Mesendoderm (in vitro differentiated cells): ENCODE measurements at places on chromosomes 2 and 18.

DNA sequence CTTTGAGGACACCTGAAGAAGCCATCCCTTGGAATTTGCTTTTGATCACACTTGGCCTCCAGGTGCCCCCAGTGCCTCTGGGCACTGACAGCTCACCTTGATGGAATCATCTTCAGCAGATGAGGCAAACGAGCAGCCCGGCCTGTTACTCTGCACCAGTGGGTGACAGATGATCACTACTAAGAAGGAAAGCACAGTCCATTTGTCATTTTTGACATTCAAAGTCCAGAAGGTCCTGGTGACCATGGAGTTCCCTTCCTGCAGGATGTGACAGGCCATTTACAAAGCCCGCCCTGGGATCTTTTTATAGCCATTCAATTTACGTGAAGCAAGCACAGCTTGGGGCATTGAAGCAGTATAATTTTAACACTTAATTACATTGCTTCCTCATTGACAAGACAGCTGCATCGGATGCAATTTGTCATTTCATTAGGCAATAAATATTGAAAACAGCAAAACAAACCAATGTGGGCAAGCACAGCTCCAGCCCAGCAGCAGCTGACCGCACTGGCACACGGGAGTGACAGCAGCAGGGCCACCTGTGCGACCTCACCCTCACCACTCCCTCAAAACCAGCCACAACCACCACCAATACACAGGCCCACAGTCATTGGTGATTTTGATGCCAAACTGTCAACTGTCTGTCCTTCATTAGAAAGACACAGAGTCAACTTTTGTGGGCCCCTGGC is 76.0 kb upstream of the SLC66A3 start:
- H3K36me3 ChIP-seq, result no peaks in the 10 kb centered on the region
- H3K4me3 ChIP-seq, result no peak overlapping the region
- no peaks in the 10 kb centered on the region for H3K4me1 ChIP-seq
- no peak for DNase-seq
- H3K27ac ChIP-seq, result no peak overlapping the region

DNA sequence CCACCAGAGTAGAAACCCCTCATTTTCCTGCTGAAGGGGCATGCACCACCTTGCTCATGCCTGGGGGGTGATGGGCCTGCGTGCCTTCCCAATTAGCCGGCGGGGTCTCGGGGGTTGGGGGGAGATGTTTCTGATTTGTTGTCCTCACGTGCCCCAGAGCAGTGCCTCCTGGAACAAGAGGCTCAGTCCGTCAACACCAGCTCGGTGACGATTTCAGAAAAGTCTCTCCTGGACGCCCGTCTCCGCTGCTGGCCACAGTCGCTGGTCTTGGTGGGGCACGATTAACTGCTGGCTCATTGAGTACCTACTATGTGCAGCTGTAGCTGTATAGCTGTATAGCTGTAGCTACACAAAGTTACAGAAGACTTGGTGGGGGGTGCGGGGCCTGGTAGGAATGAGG is 4.4 kb downstream of the ACKR3 start:
- no peaks in the 10 kb centered on the region for H3K36me3 ChIP-seq
- peaks cover 21% of the 10 kb centered on the region for H3K4me1 ChIP-seq
- no peak for DNase-seq

DNA sequence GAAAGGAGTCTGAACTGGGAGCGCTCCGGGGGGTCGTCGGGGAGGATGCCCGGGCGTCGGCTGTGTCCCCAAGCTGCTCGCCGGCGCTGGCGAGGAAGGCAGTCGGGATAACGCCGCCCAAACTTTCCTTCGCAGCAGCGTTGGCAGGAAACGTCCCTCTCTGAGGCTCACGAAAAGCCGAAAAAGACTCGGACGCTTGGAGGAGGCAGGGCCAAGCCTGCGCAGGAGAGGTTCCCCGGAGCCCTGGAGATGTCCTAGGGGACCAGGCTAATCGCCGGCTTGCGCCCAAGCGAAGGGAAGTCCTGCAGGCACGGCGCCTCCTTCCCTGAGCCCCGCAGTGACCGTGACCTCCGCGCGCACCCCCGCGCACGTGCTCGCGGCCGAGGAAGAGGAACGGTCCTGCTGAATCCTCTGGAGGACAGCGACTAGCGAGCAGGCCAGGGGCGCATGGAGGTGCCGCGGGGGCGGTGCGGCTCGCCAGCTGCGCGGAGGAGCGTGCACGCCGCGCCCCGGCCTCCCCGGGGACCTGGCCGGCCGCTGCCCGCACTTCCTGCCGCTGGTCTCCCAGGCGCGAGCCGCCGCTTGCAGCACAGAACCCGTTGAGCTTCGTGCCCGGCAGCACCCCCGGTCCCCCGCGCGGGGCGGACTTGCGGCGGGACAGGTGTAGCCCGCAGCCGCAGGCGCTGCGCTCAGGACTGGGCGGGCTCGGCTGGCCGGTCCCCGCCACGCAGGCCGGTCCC is at the start of gene SH3RF3:
TSS of gene SH3RF3 (plus strand) at position 590 of the 740 bp plus-strand sequence.
- no peaks in the 10 kb centered on the region for H3K36me3 ChIP-seq
- H3K27me3 ChIP-seq, result peaks cover 11% of the 10 kb centered on the region
- H3K27ac ChIP-seq, result no peak within 1 kb of the TSS
- peak; percentile 65 for DNase-seq

DNA sequence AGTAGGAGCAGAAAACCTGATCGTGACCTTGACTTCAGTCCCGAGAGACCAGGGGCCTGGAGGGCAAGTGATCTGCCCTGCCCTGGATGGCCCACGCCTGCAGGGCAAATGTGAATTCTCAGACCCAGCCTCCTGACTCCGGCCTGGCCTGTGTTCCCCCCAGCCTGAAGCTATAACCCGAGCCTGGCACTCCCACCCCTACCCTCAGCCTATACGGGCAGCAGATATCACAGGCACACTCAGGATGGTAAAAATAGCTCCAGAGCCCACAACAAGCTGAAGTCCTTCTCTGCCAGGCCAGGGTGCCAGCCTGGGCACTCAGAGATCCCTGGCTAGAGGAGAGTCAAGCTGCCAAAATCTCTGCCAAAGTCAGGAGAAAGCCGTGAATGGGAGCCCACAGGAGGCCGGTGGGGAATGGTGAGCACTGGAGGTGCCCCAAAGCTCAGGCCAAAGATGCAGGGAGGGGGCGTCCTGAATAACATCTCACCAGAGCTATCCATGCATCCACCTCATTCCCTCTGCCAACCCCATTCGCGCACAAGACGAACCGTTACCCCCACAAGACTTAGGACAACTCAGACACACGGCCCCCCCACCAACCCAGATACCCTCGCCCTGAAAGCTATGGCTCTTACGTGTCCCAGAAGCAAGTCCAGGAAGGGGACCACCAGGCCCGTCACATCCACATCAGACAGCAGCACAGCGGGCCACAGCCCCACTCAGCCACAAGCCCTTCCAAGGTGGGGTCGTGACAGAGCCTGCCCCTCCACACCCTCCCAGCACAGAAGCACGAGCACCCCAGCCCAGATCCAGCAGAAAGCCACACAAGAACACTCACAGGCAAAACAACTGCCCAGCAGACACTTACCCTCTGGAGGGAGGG is 144.9 kb downstream of the TNS1 start:
- no peak overlapping the region for H3K27ac ChIP-seq
- DNase-seq, result no peak
- H3K36me3 ChIP-seq, result no peaks in the 10 kb centered on the region

- H3K36me3 ChIP-seq, result no peaks in the 10 kb centered on the region
- H3K4me1 ChIP-seq, result peaks cover 11% of the 10 kb centered on the region
- H3K4me3 ChIP-seq, result no peak overlapping the region
These were observed 276.3 kb upstream of the PARD3B start for GRCh38 chr2:204268971-204269370.

DNA sequence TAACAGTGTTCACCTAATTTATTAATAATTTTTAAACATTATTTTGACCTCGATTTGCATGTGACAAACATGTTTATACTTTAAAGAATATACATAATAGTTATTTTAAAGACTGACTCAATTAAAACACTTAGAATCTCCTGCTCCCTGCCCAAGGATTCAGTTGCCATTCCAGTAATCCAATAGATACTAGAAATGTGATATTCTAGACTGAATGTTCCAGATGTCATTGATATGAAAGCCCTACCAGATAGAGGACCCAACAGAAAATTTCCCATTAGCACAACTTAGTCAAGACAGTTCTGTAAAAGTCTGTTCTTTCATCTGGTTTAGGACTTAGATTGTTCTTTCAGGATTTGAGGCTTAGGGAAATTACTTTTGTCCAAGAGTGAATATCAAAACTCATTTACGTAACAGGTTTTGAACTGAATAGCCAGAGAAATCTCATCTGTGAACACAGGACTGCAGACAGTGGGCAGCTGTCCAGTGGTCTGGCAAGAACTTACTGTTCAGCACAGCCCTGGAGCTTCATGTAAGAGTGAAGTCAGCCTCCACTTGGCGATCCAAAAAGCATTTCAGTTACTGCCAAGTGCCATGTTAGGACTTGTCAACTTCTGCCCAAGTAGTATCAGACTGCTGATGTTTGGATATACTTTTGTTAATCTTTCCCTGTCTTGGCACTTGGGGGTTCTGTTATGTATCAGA is 77.5 kb downstream of the OSBPL6 start:
- H3K27ac ChIP-seq, result no peak overlapping the region
- H3K27me3 ChIP-seq, result no peaks in the 10 kb centered on the region
- no peaks in the 10 kb centered on the region for H3K36me3 ChIP-seq
- H3K4me1 ChIP-seq, result no peaks in the 10 kb centered on the region

DNA sequence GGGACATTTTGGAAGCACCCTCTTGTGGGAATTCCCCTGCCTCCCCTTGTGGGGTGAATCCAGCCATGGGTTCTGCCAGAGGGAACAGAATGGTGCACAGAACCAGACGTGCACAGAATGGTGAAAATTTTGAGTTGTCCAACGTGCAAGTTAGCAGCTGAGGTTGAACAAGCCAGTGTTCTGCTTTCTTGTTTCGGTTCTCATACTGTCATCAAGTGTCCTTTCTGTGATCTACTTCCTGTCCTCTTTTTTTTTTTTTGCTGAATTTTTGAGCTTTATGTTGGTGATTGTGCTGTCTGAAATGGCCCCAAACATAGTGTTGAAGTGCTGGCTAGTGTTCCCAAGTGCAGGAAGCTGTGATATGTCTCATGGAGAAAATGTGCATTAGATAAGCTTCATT is 21.5 kb upstream of the REEP1 start:
- DNase-seq, result no peak
- no peaks in the 10 kb centered on the region for H3K36me3 ChIP-seq
- no peak overlapping the region for H3K27ac ChIP-seq
- no peak overlapping the region for H3K4me3 ChIP-seq
- no peaks in the 10 kb centered on the region for H3K27me3 ChIP-seq

GRCh38 chr2:236400594-236401360 is 136.6 kb upstream of the ASB18 start:
- H3K4me3 ChIP-seq, result no peak overlapping the region
- no peak overlapping the region for H3K27ac ChIP-seq
- DNase-seq, result no peak
- no peaks in the 10 kb centered on the region for H3K36me3 ChIP-seq

GRCh38 chr2:202114795-202115194 is 41.7 kb downstream of the KIAA2012 start:
- H3K27ac ChIP-seq, result no peak overlapping the region
- H3K4me3 ChIP-seq, result no peak overlapping the region
- DNase-seq, result no peak
- H3K36me3 ChIP-seq, result no peaks in the 10 kb centered on the region
- peaks cover 3% of the 10 kb centered on the region for H3K4me1 ChIP-seq

- H3K36me3 ChIP-seq, result no peaks in the 10 kb centered on the region
- peak overlapping the region; percentile 70 for H3K4me3 ChIP-seq
- peaks cover 7% of the 10 kb centered on the region for H3K4me1 ChIP-seq
- no peaks in the 10 kb centered on the region for H3K27me3 ChIP-seq
- peak; percentile 44 for DNase-seq
- no peak overlapping the region for H3K27ac ChIP-seq
These were observed 940 bp downstream of the XRCC5 start for GRCh38 chr2:216109962-216110614.

DNA sequence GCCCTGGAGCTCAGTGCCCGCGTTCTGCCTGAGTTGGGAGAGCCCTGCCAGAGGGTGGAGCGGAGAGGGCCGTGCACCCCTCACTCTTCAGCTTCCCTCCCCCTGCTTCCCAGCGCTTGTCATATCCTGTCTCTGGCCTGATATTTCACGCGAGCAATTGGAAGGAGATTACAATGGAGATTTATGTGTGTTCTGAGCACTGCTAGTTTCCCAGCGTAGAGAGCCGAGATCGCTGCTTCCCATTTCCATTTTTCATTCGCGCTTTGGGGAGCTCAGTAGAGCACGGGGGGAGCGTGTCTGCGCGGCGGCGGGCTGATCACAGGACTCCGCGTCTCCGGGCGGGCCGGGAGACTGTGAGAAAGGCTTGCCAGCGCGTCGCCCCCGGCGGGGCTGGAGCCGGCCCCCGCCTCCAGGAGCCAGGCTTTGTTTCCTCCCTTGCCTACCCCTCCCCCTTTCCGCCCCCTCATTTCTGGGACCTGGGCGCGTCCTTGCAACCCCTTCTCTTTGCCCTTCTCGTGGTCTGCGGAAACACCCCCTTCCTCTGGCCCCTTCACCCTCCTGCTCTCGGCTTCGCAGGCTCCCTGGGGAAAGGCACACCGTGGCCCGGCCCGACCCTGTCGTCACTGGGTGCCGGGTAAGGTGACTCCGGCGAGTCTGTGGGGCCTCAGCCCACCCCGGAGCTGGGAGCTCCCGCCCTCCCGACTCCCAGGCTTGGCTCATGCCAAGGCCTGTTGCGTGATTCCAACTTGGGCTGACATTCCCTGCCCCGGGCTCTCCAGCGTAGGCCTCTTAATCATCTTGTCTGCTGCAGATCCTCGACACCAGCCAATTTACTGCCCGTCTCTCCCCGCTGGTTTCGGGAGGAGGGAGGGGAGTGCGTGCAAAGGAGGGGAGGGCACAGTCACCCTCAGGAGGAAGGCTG is 5.8 kb downstream of the DLX2 start:
- peak; percentile 73 for DNase-seq
- H3K36me3 ChIP-seq, result no peaks in the 10 kb centered on the region
- peaks cover 55% of the 10 kb centered on the region for H3K27me3 ChIP-seq
- H3K27ac ChIP-seq, result no peak overlapping the region
- H3K4me3 ChIP-seq, result peak overlapping the region; percentile 12

DNA sequence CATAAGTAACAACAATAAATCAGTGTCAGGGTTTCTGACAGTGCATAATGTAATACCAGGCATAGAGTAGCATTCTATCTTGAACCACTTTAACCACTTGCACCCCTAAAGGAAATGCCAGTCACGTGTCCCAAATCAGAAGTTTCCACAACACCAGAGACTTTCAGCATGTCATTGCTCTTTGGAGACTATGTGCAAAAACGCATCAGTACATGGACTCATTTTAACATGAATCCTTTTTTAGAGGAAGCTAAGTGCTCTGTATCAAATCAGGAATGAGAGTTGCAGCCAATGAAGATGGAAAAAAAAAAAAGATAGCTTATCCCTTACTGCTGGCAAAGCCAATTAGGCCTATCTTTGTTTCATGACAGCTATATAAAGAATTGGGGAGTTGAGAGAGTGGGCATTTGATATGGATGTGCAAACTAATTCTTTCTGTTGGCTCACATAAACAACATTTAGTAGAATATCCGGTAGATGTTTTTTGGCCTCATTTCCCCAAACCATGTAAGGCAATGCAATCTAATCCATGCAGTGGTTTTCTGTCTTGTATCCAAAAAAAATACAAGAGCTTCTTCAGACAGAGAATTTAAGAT is 353.1 kb downstream of the IRS1 start:
- H3K27me3 ChIP-seq, result no peaks in the 10 kb centered on the region
- H3K4me3 ChIP-seq, result no peak overlapping the region
- no peaks in the 10 kb centered on the region for H3K4me1 ChIP-seq
- no peak overlapping the region for H3K27ac ChIP-seq

GRCh38 chr18:1296237-1296636 is 391.6 kb downstream of the ADCYAP1 start:
- no peaks in the 10 kb centered on the region for H3K4me1 ChIP-seq
- H3K27ac ChIP-seq, result no peak overlapping the region
- H3K36me3 ChIP-seq, result no peaks in the 10 kb centered on the region
- peak; percentile 14 for DNase-seq
- H3K4me3 ChIP-seq, result no peak overlapping the region

GRCh38 chr18:68454511-68455228 is 260.2 kb downstream of the TMX3 start:
- H3K4me3 ChIP-seq, result no peak overlapping the region
- DNase-seq, result no peak
- no peaks in the 10 kb centered on the region for H3K4me1 ChIP-seq
- H3K27ac ChIP-seq, result no peak overlapping the region
- no peaks in the 10 kb centered on the region for H3K27me3 ChIP-seq
- H3K36me3 ChIP-seq, result no peaks in the 10 kb centered on the region
